Activated T-helper 17 cell treated with anti-CD3 and anti-CD28 coated beads, Interleukin-2, amount 50 U/mL, for 72 hours (primary cell): ENCODE measurements at places on chromosomes 3 and 15. TPM values are rescaled to one million over a fixed set of nuclear protein-coding genes. Genes with fewer than 3 reads are reported as not detected.
A peak's percentile ranks its signal among the peaks of the same experiment; 100 is the strongest.

DNA sequence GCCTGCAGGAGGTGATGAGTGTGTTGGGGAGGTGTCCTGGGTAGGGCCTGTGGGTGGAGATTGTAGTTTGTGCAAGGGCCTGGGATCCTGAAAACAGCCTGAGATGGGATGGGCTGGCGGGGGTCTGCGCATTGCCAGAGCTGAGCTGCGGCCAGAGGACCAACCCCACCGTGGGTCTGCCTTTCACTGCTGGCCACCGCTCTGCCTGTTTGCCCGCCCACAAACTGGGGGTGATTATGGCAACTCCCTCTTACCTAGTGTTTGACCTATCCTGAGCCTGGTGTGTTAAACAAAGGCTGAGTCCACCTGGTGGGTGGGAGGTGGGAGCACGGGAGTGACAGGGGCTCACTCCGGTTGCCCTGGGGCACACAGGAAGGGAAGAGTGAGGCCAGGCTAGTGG, 9.8 kb downstream of the ABTB1 start:
- no peak for ATAC-seq

- peak; percentile 98 for ATAC-seq
These were observed 42.1 kb upstream of the TASOR start for GRCh38 chr3:56725175-56725574.

GRCh38 chr15:43153269-43153668, 19.9 kb downstream of the TMEM62 start:
- peak; percentile 40 for ATAC-seq

DNA sequence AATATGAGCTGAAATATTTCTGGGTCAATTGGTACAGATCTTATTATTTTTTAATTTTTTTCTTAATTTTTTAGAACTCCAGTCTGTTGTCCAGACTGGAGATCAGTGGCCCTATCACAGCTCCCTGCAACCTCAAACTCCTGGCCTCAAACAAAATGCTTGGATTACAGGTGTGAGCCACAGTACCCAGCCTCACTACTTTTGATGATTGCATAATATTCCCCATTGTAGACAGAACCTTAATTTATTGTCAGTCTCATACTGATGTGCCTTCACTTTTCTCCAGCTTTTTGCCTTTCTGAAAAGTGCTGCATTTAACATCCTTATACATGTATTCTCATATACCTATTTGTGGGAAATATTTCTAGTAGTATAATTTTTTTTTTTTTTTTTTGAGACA, 144.9 kb downstream of the LIPC start:
- ATAC-seq, result no peak

The LRTM1 gene
- not detected for total RNA-seq

The ITPKA gene
- 5.5 TPM for total RNA-seq

The WDR93 gene
- 0.19 TPM for total RNA-seq

The DLL4 gene
- not detected for total RNA-seq
